ENCODE measurements at places on chromosomes 11 and 22. TPM values are rescaled to one million over a fixed set of nuclear protein-coding genes. Genes with fewer than 3 reads are reported as not detected.

- ATAC-seq = no peak
These were observed 28.0 kb upstream of the KRTAP5-6 start for GRCh38 chr11:1668911-1669473.

GRCh38 chr22:46007848-46008261, 30.9 kb upstream of the WNT7B start:
- ATAC-seq = no peak

- ATAC-seq = no peak
These were observed 17.4 kb downstream of the HPS4 start for GRCh38 chr22:26466196-26466595.

DNA sequence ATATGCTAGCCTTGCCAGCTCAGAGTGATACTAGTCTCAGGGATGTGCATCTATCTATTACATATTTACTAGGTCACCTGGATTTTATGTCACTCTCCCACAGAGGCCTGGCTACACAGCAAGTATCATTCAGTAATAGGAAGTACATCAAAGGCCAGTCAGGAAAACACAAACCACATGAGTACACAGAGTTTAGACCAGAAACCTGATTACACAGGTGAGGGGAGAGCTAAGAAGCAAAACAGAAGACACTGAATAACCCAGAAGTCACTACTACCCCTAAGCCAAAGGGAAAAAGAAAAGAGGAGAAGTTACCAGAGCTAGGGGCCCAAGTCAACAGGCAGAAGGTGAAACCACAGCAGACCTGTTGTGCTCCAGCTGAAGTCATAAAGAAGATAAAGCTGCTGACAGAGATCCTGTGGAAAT, 13.3 kb downstream of the LPXN start:
- peak; percentile 78 for ATAC-seq

- no peak for ATAC-seq
These were observed 64.5 kb downstream of the BRD1 start for GRCh38 chr22:49763138-49763537.

- ATAC-seq = no peak
These were observed 10.7 kb downstream of the STIM1 start for GRCh38 chr11:3866206-3866605.

DNA sequence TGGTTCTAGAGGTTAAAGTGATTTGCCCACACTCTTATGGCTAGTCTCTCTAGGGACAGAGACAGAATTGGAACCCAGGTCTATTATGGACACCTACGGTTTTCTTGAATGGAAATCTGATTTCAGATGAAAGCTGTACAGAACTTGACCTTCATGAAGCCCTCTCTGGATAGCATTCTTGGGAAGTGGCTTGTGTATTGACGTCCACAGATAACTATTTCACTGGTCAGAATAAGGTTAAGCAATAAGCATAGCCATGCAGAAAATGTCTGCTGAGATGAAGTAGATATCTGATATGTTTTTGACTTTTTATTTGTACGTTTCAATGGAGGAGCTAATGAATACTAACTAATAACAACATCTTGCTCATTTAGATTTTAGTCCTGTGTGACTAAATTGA, 1.1 kb downstream of the TLCD5 start:
- ATAC-seq = no peak

Gene SLC29A2
- 9.1 TPM for total RNA-seq

Gene HMOX1
- total RNA-seq = 3.5 TPM

Gene MUC6
- total RNA-seq = not detected
